ENCODE measurements at places on chromosomes 5 and 9.

DNA sequence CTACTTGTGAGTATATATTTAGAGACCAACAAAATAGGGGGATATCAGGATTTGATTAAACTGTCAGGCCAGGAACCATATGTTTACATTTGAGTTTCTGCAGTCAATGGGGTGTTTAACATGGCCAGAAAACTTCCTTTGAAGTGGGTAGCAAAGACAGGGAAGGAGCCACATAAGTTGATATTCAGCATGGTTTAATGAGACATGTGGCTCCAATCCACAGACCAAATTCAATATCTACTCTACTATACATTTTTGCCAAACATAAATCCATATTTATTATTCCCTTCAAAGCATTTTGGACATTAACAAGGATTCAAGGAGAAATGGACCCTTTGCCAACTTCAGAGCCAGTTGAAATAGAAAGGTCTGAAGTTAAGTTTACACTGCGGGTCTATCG lies 99.8 kb downstream of the TAF11L14 start:
- DNase-seq: no peak

- no peak for DNase-seq
Measured at GRCh38 chr9:126386088-126386487, 59.5 kb downstream of the MVB12B start.

DNA sequence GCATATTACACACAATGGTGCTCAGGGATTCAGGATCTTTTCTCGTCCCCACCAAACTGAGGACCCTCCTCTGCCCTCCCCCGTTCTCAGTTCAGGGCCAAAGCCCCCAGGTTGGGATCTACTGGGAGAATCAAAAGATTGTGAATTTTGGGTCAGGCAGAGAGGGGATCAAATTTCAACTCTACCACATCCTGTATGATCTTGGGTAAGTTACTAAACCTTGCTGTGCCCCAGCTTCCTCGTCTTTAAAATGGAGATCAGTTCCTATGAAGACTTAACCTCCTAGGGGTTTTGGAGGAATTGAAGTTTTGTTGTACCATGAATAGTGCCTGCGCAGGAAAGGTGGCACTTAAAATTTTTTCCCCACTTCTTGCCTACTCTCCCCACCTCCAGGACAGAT lies 62.4 kb downstream of the RAI14 start:
- no peak for DNase-seq

DNA sequence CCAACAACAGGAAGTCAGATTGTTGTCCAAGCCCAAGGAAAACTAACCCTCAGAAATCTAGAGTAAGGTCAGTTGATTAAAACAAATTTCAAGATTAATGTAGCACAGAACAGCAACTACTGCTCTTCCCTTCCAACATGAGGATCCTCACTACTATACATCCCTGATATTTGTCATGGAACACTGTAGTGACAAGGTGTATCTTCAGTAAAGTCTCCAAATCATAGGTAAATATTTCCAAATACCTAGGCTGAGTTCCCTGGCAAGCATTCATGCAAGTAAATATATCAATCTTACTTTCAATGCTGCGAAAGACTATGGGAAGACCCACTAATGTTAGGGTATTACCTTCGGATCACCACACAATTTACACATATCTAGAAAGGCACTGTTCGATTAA lies 986.9 kb upstream of the ARRDC3 start:
- no peak for DNase-seq

GRCh38 chr9:14331120-14331519 lies 17.2 kb upstream of the NFIB start:
- no peak for DNase-seq

DNA sequence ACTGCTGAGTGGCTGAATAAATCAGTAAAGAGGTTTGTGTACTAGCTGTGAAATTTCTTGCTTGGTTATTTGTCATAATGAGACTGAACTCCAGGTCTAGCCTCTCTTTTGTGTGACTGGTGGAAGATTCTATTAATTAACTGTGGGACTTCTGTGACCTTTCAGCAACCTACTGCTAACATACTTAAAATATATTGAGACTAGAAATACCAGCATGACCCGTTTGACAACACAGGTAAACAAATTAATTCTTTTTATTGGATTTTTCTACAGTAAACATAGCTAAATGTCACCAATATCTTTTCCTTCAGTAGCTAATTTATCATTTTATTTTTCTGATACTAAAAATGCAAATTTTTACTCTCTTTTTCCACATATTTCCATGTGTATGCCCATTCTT lies 390.4 kb upstream of the KCNN2 start:
- DNase-seq: no peak

DNA sequence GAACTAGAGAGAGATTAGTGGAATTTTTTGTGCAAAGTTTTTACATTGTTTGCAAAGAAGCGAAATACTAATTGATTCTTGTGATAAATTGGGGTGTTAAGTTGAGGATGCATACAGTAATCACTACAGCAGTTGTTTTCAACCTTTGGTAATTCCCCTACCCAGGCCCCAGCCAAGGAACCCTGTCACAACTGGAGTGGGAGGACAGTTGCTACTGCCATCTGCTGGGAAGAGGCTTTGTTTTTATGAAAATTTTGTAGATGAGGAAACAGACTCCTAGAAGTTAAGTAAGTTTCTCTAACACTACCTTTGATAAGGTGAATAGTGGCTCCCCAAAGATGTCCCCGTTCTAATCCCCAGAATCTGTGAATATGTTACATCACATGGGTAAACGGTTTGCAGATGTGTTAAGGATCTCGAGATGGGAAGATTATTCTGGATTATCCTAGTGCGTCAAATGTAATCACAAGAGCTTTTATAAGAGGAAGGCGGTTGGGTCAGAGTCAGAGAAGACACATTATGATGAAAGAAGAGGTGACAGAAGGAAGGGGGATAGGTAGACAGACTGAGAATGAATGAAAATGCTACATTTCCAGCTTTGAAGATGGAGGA lies 34.0 kb upstream of the PPP1R2B start:
- DNase-seq: no peak

DNA sequence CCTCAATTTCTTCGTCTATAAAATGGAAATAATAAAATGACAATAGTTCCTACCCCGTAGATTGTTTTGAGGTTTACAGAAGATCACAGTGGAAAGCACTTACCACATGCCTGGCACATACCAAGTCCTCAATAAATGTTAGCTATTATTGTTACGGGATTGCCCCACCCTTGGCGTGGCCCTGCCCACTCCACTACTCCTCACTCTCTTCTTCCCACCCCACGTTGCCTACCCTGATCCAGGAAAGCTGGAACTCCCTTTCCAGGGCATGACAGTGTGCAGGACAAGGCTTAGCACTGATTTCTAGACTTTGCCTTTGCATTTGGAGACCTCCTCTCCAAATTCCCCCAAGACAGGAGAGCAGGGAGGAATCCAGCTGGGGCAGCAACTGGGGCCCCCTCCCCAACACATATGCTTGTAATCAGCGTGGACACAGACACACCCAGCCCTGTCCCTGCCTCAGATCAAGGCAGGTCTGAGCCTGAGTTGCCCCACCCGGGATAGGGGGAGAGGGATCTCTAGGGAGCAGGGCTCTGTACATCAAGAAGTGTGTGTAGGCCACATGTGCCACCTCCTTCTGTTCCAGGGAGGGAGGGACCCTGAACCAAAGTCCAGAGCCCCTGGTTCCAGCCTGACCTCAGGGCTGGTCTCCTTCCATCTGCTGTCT lies 6.7 kb downstream of the SLC4A9 start:
- DNase-seq: no peak

DNA sequence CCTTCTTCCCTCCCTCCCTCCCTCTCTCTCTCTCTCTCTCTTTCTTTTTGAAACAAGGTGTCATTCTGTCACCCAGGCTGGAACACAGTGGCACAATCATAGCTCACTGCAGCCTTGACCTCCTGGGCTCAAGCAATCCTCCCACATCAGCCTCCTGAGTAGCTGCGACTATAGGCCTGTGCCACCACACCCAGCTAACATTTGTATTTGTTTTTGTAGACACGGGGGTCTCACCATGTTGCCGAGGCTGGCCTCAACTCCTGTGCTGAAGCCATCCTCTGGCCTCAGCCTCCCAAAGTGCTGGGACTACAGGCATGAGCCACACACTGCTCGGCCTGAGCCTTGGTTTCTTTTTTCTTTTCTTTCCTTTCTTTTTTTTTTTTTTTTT lies 45.8 kb downstream of the PLPP7 start:
- DNase-seq: no peak

GRCh38 chr9:5557606-5558587 lies 47.6 kb downstream of the PDCD1LG2 start:
- DNase-seq: no peak

- DNase-seq: no peak
Measured at GRCh38 chr5:87906962-87907361, 361.7 kb downstream of the TMEM161B start.

GRCh38 chr5:179731791-179732411 lies 721 bp upstream of the MAML1 start:
- no peak for DNase-seq

DNA sequence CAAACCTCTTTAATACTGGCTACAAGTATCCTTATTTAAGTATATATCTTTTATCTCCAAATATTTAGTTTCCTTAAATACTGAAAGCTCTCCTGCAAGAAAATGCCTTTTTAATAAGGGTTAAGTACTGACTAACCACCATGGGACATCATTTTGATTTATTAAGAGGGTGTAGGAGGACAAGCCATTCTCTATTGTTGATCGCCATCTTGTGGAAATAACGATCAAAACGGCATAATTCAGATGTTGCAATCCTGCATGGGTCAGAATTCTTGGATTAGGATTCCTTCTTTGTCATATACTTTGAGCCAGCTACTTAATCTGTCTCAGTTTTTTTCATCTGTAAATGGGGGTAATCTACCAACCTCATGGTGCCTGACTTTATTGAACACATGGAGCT lies 28.7 kb upstream of the C5orf46 start:
- no peak for DNase-seq

DNA sequence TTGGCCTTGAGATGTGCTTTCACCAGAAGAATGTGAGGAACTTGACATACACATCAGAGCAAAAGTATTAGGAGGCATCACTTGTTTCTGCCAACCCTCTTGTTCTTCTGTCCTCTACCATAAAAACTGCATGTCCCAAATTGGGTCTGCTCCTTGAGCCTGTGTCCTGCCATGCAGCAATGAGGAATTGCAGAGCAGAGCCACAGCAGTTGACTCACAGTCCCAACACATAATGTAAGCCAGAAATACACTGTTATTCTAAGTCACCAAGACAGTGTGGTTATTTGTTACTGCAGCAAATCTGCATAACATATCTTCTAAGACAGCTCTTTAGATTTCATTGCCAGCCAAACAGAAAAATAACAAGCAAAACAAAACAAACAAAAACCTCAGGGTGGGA lies 598.2 kb downstream of the PRELID2 start:
- no peak for DNase-seq

DNA sequence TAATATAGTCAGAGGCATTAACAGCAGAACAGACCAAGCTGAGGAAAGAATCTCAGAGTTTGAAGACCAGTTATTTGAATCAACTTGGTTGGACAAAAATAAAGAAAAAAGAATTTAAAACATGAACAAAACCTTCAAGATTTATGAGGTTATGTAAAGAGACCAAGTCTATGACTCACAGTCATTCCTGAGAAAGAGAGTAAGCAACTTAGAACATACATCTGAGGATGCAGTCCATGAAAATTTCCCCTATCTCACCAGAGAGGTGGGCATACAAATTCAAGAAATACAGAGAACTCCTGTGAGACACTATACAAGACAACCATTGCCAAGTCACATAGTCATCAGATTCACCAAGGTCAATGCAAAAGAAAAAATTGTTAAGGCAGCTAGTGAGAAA lies 17.4 kb upstream of the C9orf72 start:
- no peak for DNase-seq

- no peak for DNase-seq
Measured at GRCh38 chr9:70044490-70045307, 1.1 kb downstream of the MAMDC2 start.

DNA sequence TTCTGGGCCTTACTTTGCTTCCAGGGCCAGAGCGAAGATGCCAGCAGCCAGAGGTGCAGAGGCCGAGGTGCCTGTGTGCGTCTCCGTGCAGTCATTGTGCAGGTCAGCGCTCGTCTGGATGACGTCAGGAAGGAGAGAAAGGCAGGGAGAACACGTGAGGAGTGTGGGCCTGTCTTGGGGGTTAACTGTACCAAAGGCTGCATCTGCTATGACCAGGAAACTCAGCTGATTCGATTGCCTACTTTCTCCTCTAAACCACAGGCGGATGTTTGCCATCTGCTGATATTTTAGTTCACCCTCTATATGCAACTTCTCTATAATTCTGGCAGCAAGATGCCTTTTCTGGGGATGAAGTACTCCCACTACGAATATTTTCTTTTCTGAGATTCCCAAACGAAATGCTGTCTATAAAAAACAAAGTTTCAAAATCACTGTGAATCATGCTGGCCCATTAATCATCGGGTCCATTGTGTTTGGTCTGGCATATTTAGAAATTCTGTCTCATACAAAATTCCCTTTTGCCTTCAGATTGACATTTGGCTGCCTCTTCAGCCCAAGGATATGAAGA lies 24.8 kb downstream of the PCSK1 start:
- DNase-seq: no peak

DNA sequence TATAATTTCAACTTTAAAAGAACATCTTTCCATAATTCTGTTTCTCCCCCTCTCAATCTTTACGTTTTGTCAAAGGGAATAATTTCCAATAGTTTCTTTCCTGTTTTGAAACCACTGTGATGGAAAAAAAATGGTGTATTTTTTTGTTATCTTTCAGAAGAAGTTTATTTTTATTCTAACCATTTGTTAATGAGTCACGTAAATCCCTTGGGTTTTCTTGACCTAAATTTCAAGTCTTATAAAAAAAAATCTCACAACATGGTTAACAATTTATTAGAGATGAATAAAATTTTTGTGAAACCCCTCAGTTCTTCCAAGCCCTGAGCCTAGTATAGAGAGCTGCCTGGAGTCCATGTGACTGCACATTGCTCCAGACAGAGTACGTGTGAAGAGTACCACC lies 106.1 kb upstream of the FBXL17 start:
- DNase-seq: no peak

- no peak for DNase-seq
Measured at GRCh38 chr9:15101095-15101494, 190.9 kb upstream of the FREM1 start.

- no peak for DNase-seq
Measured at GRCh38 chr9:127173063-127173462, 50.6 kb upstream of the ANGPTL2 start.

DNA sequence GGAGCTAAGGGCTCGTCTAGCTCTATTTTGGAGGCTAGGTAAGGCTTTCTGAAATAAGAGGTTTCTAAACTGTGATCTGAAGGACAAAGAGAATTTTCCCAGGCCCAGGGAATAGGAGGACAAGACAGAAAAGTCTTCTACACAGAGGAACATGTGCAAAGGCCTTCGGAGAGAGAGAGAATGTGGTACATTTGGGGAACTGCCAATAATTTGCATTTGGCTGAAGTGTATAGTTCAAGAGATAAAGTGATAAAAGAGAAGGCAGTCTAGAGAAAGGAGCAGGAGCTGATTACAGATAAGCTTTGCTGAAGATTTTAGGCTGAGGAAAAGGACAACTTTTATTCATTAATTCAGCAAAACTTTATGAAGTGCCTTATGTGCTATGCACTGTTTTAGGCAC lies 214.4 kb upstream of the ELL2 start:
- no peak for DNase-seq

DNA sequence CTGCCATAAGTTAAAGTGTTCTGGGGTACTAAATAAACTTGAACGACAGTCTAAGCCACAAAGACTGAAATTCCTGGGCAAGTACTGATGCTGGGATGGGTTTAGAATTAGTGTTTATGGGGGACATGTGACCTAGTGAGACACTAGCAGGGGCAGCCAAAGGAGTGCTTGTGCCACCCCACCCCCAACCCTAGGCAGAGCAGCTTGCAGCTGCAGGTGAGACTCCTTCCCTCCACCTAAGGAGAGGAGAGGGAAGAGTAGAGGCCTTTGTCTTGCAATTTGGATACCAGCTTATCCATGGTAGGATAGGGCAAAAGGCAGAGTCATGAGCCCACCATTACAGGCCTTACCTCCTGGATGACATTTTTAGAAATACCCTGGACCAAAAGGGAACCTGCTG lies 28.7 kb upstream of the PDE4D start:
- no peak for DNase-seq

All from NCI-H2171 (cell line).